ENCODE measurements at places on chromosomes 4 and X.
A peak's percentile ranks its signal among the peaks of the same experiment; 100 is the strongest.

DNA sequence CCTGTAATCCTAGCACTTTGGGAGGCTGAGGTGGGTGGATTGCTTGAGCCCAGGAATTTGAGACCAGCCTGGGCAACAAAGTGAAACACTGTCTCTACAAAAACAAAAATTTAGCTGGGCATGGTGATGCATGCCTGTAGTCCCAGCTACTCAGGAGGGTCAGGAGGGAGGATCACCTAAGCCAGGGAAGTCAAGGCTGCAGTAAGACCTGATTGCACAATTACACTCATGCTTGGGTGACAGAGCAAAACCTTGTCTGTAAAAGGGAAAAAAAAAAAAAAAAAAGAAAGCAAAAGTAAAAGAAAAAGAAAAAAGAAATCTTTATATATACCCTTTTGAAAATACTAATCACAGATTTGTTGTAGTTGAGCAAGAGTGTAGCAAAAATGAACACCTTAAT lies 801.0 kb upstream of the IGFBP7 start:
- no peak for DNase-seq

- no peak for DNase-seq
Measured at GRCh38 chrX:137848266-137848905, 282.5 kb downstream of the ZIC3 start.

- peak; percentile 82 for DNase-seq
Measured at GRCh38 chr4:149409146-149409545, 406.5 kb downstream of the IQCM start.

- no peak for DNase-seq
Measured at GRCh38 chrX:1686642-1687041, 71.8 kb downstream of the ASMT start.

GRCh38 chrX:129576539-129576938 lies 36.5 kb downstream of the OCRL start:
- DNase-seq, result no peak

DNA sequence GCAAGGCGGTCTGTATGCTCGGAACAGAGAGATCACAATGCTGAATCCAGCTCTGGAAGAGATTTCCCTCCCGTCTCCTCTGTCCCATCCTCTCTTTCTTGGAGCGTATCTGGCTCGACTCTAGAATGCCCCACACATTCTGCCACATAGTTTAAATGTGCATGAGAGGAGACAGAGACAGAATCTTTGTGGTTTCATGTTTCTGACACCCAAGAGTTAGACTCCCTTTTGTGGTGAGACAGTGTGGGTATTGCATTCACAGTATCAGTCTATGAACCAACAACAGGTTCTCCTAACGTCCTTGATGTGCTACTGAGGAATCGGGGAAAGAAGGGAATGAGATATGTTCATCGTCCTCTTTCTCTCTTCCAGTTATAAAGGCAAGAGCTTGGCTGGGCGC lies 25.3 kb downstream of the FAM47E start:
- no peak for DNase-seq

DNA sequence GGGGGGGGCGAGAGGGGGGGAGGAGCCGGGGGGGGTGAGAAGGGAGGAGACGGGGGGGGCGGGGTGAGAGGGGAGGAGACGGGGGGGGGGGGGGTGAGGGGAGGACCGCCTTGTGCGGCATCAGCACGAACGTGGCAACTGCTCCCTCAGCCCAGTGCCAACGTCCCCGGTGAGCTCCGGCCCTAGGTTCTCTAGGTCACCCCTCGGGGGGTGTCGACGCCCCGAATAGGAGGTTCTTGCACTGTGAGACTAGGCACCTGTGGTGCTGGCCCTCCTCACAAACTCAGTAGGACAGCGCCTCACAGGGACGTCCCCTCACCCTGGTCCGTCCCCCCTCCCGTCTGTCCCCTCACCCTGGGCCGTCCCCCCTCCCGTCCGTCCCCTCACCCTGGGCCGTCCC lies 21.5 kb upstream of the GTPBP6 start:
- DNase-seq, result no peak

GRCh38 chrX:9875801-9876200 lies 89.6 kb downstream of the SHROOM2 start:
- no peak for DNase-seq

DNA sequence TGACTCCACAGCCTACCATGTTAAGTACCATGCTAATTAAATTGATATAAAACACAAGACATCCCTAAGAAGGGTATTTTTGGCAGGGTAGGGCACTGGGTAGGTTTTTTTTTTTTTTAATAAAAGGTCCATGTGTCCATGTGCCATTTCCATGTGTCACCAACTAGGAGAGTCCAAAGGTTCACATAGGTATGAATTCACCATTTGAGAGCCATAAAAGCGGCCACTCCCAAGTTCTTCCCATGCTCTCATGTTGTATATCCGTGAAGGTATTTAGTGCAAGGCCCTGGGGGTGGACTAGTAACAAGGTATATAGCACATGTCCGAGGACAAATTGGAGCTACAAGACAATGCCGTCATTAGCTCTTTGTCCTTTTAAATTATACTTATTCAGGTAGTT lies 107.3 kb downstream of the PDE5A start:
- no peak for DNase-seq

GRCh38 chr4:145041378-145041777 lies 56.6 kb downstream of the ANAPC10 start:
- DNase-seq, result no peak

GRCh38 chr4:153527690-153528089 lies 61.5 kb downstream of the TMEM131L start:
- no peak for DNase-seq

- no peak for DNase-seq
Measured at GRCh38 chrX:45847961-45848360, 647.3 kb upstream of the DIPK2B start.

DNA sequence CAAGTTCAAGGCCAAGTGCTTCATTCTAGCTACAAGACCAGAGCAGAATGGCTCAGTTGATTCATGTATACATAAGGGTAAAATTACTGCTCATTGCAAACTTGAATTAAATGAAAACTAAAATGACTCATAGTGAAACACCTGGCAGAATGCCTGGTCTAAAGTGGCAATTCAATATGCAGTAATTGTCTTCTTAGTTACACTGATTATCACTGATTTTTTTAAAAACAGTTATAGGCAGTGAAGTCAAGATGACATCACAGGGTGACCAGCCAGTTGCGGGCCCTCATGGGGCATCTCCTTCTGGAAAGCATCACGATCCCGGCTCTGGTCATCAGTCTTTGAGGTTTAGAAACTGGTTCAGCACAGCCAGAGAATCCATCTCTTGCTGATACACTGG lies 154.2 kb downstream of the RAB28 start:
- DNase-seq, result peak; percentile 40
